Stimulated activated CD4-positive, alpha-beta T cell treated with anti-CD3 and anti-CD28 coated beads, Interleukin-15, amount 100 ng/mL, for 48 hours (primary cell): ENCODE measurements at places on chromosomes 5 and 9.

DNA sequence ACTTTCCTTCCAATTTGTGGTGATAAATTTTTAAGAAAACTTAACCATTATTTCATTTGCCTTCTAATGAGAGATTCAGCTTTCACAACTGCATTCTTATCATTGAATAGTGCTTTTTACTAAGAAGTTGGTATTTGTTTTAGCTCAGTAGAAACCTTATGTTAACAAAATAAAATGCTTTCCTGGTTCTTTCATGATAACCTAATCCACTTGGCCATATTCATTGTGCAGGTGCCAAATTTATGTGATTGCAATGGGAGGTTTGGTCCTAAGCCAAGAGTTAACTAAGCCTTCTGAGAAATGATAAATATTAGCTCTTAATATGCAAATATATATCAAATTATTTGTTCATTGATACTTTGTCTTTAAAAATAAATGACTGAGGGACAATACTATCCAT lies 141.1 kb upstream of the TLE4 start:
- no peak for DNase-seq

GRCh38 chr9:107173422-107174180 lies 109.5 kb upstream of the RAD23B start:
- no peak for DNase-seq

DNA sequence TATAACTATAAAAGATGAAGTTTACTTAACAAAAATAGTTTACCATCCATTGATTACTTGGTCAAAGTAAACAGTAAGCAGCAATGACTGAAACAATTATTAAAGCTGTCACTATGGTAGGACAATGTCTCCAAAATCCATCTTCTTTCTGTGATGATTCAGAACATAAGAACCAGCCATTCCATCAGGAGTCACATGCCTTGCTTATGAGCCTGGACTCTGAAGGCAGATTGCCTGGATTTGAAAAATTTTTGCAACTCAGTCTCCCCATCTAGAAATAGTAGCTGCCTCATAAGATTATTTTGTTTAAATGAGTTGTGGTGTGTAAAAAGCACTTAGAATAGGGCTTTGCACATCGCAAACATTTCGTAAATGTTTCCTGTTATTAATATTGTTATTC lies 136.2 kb downstream of the LIFR start:
- no peak for DNase-seq

- no peak for DNase-seq
Observed at GRCh38 chr9:136604823-136605525, 57.7 kb upstream of the EGFL7 start.

DNA sequence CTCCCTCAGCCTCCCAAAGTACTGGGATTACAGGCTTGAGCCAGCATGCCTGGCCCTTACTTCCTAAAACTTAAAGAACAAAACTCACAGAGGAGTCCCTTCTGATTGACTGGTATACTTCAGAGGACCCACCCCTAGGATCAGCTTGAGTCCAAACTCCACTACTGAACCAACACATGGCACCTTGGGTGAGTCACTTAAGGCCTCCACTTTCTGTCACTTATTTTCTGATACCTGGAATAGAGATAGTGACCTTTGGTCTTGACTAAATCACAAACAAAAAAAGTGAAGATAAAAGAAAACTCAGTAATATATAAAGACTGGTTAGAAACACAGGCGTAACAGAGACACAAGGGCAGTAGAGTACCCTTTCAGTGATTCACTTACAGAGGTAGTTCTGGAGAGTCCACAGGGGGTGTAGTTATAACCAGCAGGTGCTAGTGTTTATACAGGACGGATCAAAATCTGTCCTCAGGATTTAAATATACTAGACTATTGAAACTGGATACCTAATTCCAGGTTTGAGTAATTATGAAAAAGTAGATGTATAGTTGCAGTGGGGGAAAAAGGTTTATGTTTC lies 274.3 kb upstream of the ANKRD55 start:
- DNase-seq = no peak

GRCh38 chr5:14146725-14147124 lies 3.6 kb downstream of the TRIO start:
- DNase-seq = no peak

DNA sequence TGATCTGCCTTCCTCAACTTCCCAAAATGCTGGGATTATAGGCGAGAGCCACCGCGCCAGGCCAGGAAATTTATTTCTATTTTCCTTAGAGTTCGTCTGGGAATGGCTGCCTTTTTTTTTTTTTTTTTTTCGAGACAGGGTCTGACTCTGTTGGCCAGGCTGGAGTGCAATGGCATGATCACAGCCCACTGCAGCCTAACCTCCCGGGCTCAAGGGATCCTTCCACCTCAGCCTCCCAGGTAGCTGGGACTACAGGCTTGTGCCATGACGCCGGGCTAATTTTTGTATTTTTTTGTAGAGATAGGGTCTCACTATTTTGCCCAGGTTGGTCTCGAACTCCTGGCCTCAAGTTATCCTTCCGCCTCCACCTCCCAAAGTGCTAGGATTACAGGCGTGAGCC lies 888 bp upstream of the LAMC3 start:
- DNase-seq = no peak

DNA sequence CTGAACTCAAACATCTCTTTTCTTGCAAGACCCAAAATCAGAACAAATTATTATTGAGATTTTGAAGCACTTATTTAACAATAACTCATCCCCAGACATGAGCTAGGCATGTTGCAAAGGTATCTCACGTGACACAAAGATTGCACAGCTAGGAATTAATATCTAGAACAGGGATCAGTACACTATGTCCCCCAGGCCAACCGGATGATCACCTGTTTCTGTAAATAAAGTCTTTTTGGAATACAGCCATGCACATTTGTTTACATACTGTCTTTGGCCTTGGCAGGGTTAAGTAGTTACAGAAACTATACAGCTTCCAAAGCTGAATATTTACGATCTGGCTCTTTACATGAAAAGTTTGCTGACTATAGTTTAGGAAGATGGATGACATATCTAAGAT lies 287.7 kb downstream of the ACTL7B start:
- no peak for DNase-seq

- DNase-seq = no peak
Observed at GRCh38 chr9:5846096-5846495, 13.2 kb upstream of the ERMP1 start.

DNA sequence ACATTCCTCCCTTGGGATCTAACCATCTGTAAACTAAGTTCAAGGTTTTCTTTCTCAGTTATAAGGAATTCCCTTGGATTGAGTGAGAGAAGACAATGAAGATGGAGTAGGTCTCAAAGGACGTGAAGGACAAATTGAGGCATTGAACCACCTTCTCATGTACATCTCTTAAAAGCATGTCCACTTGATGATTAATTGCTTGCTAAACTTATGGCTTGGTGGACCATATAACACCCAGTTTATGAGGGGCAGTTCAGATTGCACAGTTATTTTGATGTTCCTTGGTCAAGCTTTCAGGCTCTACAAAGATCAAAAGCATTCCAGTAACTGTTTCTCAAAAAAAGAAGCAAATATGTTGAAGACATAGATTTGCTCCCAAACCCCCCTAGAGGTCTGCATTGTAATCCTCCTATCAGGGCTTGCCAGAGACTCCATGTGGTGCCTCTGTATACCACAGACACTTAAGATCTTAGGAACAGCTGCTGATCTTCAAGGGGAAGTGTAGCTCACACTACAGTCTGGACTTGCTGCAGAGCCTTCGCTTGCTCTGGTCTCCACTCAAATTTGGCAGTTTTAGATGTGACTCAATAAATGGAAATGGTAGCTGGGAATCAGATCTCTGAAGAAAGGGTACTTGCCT lies 56.9 kb upstream of the ALDH1A1 start:
- DNase-seq = no peak

- DNase-seq = no peak
Observed at GRCh38 chr9:8384091-8384490, 584.5 kb upstream of the DMAC1 start.

DNA sequence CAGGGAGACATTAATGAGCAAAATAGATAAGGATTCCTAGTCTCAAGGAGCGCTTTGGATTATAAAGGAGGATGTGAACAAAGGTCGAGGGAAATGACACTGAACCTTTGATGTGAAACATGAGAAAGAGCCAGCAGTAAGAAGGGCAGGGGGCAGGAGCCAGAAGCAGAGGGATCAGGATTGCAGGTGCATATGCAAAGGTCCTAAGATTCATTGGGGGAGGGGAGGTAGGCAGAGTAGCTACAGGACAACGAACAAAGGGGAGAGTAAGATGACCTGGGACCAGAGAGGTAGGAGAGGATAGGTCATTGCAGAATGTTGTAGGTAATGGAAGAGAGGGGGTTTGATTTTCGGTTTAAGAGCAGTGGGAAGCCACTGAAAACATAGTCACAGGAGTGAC lies 129.2 kb upstream of the TRPM3 start:
- no peak for DNase-seq
